Thoracic aorta (tissue), 2 donors: ENCODE measurements at places on chromosomes 16 and 17. TPM values are rescaled to one million over a fixed set of nuclear protein-coding genes. Genes with fewer than 3 reads are reported as not detected.

The KRT20 gene
- total RNA-seq, result not detected

The CDH13 gene
- total RNA-seq, result 228 TPM

The TOX3 gene
- total RNA-seq, result not detected

The CORO6 gene
- total RNA-seq, result 35.5 TPM

The EIF3CL gene
- 107 TPM for total RNA-seq
